ENCODE measurements at places on chromosomes 7 and 10. TPM values are rescaled to one million over a fixed set of nuclear protein-coding genes. Genes with fewer than 3 reads are reported as not detected.

Gene UFSP1
- polyA plus RNA-seq = 0.91 TPM

Gene MYH16
- not detected for polyA plus RNA-seq

Gene NKX1-2
- not detected for polyA plus RNA-seq

Gene CDHR1
- polyA plus RNA-seq = 0.16 TPM

Gene KRIT1
- polyA plus RNA-seq = 63.4 TPM

Gene MMD2
- not detected for polyA plus RNA-seq

Gene ZC3HAV1L
- polyA plus RNA-seq = 25.1 TPM

Gene OPN1SW
- polyA plus RNA-seq = 1.4 TPM

Gene OGDHL
- 0.81 TPM for polyA plus RNA-seq

Gene KLF14
- 0.18 TPM for polyA plus RNA-seq

Gene FGFBP3
- 3.4 TPM for polyA plus RNA-seq

Gene POMZP3
- polyA plus RNA-seq = 18.9 TPM

Gene CDH23
- polyA plus RNA-seq = 2.9 TPM

Gene DNA2
- 10.0 TPM for polyA plus RNA-seq

Gene UPK3B
- 10.9 TPM for polyA plus RNA-seq

Gene TEX36
- not detected for polyA plus RNA-seq

Gene OR2A12
- 0.10 TPM for polyA plus RNA-seq

Gene CELF2
- polyA plus RNA-seq = 60.1 TPM

Gene PNLIPRP2
- not detected for polyA plus RNA-seq

Gene UNC5B
- 22.5 TPM for polyA plus RNA-seq

Gene HTR5A
- polyA plus RNA-seq = not detected

Gene FAM25C
- not detected for polyA plus RNA-seq

Gene ARMC3
- 1.6 TPM for polyA plus RNA-seq

Gene SFTPA1
- 63.5 TPM for polyA plus RNA-seq

Gene INSIG1
- 13.5 TPM for polyA plus RNA-seq

Gene GATA3
- 2.1 TPM for polyA plus RNA-seq

Gene NOS3
- 8.6 TPM for polyA plus RNA-seq

Gene ZNF655
- polyA plus RNA-seq = 96.1 TPM

Gene TMEM196
- polyA plus RNA-seq = not detected

Gene IL2RA
- polyA plus RNA-seq = 0.48 TPM

Gene HNRNPH3
- polyA plus RNA-seq = 392 TPM

Gene PLEKHS1
- polyA plus RNA-seq = 0.20 TPM

Gene PDE1C
- 3.0 TPM for polyA plus RNA-seq

Gene KIF11
- polyA plus RNA-seq = 35.4 TPM

Gene EBF3
- 1.6 TPM for polyA plus RNA-seq

Gene AKR1D1
- polyA plus RNA-seq = not detected

Gene TRRAP
- polyA plus RNA-seq = 39.8 TPM

Gene ADRA2A
- 0.39 TPM for polyA plus RNA-seq

Gene CFAP70
- 21.8 TPM for polyA plus RNA-seq

Gene HKDC1
- 6.0 TPM for polyA plus RNA-seq

Gene SEMA3A
- polyA plus RNA-seq = 31.4 TPM

Gene CHST12
- polyA plus RNA-seq = 13.2 TPM

Gene MRLN
- 0.67 TPM for polyA plus RNA-seq

Gene LRIT1
- polyA plus RNA-seq = not detected

Gene TSPAN33
- 5.4 TPM for polyA plus RNA-seq

Gene TMEM176B
- 14.4 TPM for polyA plus RNA-seq

Gene CARD11
- 3.1 TPM for polyA plus RNA-seq

All from left lung (tissue), 14 donors.